ENCODE measurements at places on chromosomes 12 and 14. TPM values are rescaled to one million over a fixed set of nuclear protein-coding genes. Genes with fewer than 3 reads are reported as not detected.
A peak's percentile ranks its signal among the peaks of the same experiment; 100 is the strongest.

DNA sequence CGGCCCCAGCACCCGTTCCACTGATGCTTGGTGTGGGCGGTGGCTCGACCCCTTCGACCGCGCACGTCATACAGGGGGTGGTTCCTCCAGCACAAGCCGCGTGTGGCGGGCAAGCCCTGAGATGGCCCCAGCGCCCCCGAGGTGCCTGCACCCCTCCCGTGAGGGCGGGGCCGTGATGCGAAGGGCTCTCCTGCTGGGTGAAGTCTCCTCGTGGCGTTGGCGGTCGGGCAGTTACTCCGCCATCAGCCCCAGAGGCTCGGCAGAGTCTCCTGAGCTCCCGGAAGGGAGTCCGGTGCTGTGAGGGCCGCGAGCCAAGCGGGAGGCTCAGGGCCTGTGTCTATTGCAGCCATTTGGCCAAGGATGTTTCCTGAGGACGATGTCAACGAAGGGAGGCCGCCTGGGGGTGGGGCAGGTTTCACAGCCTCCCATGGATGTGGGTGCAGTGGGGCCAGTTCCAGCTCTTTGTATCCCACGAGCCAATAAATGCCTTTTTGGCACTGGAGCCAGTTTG lies 78.1 kb upstream of the GALNT9 start:
- no peak for DNase-seq
- no peak overlapping the region for H3K4me3 ChIP-seq
- no peak overlapping the region for H3K27ac ChIP-seq

GRCh38 chr14:68216079-68216478 lies 396.5 kb downstream of the RAD51B start:
- DNase-seq = no peak
- H3K27ac ChIP-seq = no peak overlapping the region
- no peak overlapping the region for H3K4me3 ChIP-seq
- peaks cover 46% of the 10 kb centered on the region for H3K4me1 ChIP-seq
- no peaks in the 10 kb centered on the region for H3K27me3 ChIP-seq

- H3K36me3 ChIP-seq = no peaks in the 10 kb centered on the region
- H3K27ac ChIP-seq = peak overlapping the region; percentile 54
- H3K4me1 ChIP-seq = peaks cover 3% of the 10 kb centered on the region
- DNase-seq = peak; percentile 85
- H3K27me3 ChIP-seq = no peaks in the 10 kb centered on the region
Observed at GRCh38 chr12:48903982-48904411, 21.3 kb downstream of the FKBP11 start.

DNA sequence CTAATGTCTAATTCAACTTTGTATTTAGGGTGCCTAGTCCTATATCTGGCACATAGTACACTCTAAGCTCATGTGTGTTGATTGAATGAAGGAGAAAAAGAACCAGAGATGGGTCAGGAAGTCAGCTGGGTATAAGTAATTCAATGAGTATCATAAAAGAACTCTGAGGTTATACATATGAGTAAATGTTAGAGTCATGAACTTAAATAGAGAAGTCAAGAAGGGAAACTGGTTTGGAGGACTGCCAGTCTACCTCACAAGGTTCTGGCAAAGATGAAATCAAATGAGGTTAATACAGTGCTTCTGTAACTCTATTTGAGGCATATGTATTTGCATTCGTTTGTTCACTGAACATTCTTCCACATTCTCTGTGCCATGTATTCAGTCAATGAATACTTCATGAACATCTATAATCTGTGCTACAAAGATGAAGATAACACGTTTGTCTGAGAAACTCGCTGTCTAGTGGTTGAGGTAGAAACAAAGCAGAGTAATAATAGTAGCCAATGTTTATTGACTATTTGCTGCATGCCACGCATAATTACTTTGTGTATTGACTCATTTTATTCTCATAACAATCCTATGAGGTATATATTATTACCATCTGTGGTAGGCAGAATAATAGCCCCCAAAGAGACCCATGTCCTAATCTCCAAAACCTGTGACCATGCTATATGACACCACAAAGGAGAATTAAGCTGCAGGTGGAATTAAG lies 88.9 kb downstream of the PTGER2 start:
- DNase-seq = no peak
- H3K27me3 ChIP-seq = no peaks in the 10 kb centered on the region
- peak overlapping the region; percentile 68 for H3K27ac ChIP-seq
- H3K36me3 ChIP-seq = peaks cover 12% of the 10 kb centered on the region
- H3K4me1 ChIP-seq = peaks cover 65% of the 10 kb centered on the region
- peak overlapping the region; percentile 58 for H3K4me3 ChIP-seq

GRCh38 chr12:46159309-46159901 lies 109.4 kb downstream of the SLC38A1 start:
- no peak overlapping the region for H3K4me3 ChIP-seq
- H3K27ac ChIP-seq = no peak overlapping the region
- H3K4me1 ChIP-seq = no peaks in the 10 kb centered on the region
- H3K27me3 ChIP-seq = peaks cover 4% of the 10 kb centered on the region
- DNase-seq = no peak
- peaks cover 6% of the 10 kb centered on the region for H3K36me3 ChIP-seq

GRCh38 chr12:13347241-13348043 lies 150.9 kb downstream of the EMP1 start:
- no peak for DNase-seq
- peaks cover 35% of the 10 kb centered on the region for H3K27me3 ChIP-seq
- no peak overlapping the region for H3K27ac ChIP-seq
- no peaks in the 10 kb centered on the region for H3K4me1 ChIP-seq
- H3K4me3 ChIP-seq = no peak overlapping the region

- H3K4me1 ChIP-seq = no peaks in the 10 kb centered on the region
- H3K4me3 ChIP-seq = no peak overlapping the region
- peaks cover 4% of the 10 kb centered on the region for H3K36me3 ChIP-seq
- peaks cover 7% of the 10 kb centered on the region for H3K27me3 ChIP-seq
Observed at GRCh38 chr14:60485057-60485597, 736 bp downstream of the C14orf39 start.

GRCh38 chr14:104804481-104805325 lies 3.8 kb downstream of the ZBTB42 start:
- DNase-seq = no peak
- H3K4me1 ChIP-seq = no peaks in the 10 kb centered on the region
- H3K4me3 ChIP-seq = no peak overlapping the region
- no peaks in the 10 kb centered on the region for H3K36me3 ChIP-seq

- H3K27ac ChIP-seq = no peak overlapping the region
- no peaks in the 10 kb centered on the region for H3K4me1 ChIP-seq
- DNase-seq = no peak
- H3K36me3 ChIP-seq = no peaks in the 10 kb centered on the region
- no peak overlapping the region for H3K4me3 ChIP-seq
- no peaks in the 10 kb centered on the region for H3K27me3 ChIP-seq
Observed at GRCh38 chr14:51004352-51004800, 60.1 kb upstream of the PYGL start.

GRCh38 chr12:95738024-95738611 lies 52.4 kb downstream of the NTN4 start:
- H3K4me3 ChIP-seq = no peak overlapping the region
- H3K36me3 ChIP-seq = no peaks in the 10 kb centered on the region
- H3K27me3 ChIP-seq = peaks cover 13% of the 10 kb centered on the region
- no peak overlapping the region for H3K27ac ChIP-seq

- peaks cover 36% of the 10 kb centered on the region for H3K27me3 ChIP-seq
- H3K4me3 ChIP-seq = no peak overlapping the region
- DNase-seq = no peak
Observed at GRCh38 chr12:25976289-25976688, 17.8 kb downstream of the RASSF8 start.

DNA sequence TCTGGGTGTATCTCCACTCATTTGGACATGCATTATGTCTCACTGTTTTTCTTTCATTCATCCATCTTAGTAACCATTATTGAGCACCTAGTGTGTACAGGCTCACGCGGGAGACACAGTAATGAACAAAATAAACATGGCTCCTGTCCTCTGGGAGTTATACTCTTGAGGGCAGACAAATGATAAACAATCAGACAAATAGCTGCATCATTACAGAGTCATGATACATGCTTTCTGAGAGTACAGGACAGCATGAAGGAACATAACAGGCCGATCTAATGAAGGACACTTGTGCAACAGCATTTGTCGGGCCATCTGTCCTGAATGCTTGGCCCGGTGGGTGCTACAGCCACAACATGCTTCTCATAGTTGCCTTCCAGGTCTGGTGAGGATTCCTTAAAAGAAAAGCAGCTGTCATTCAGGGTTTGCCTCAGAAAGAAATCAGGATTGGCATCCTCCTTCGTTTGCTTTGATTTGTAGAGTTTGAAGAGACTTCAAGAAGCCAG lies 77.2 kb upstream of the EGLN3 start:
- H3K4me3 ChIP-seq = no peak overlapping the region
- peaks cover 12% of the 10 kb centered on the region for H3K27me3 ChIP-seq
- H3K27ac ChIP-seq = no peak overlapping the region
- no peaks in the 10 kb centered on the region for H3K36me3 ChIP-seq
- DNase-seq = no peak
- H3K4me1 ChIP-seq = no peaks in the 10 kb centered on the region

DNA sequence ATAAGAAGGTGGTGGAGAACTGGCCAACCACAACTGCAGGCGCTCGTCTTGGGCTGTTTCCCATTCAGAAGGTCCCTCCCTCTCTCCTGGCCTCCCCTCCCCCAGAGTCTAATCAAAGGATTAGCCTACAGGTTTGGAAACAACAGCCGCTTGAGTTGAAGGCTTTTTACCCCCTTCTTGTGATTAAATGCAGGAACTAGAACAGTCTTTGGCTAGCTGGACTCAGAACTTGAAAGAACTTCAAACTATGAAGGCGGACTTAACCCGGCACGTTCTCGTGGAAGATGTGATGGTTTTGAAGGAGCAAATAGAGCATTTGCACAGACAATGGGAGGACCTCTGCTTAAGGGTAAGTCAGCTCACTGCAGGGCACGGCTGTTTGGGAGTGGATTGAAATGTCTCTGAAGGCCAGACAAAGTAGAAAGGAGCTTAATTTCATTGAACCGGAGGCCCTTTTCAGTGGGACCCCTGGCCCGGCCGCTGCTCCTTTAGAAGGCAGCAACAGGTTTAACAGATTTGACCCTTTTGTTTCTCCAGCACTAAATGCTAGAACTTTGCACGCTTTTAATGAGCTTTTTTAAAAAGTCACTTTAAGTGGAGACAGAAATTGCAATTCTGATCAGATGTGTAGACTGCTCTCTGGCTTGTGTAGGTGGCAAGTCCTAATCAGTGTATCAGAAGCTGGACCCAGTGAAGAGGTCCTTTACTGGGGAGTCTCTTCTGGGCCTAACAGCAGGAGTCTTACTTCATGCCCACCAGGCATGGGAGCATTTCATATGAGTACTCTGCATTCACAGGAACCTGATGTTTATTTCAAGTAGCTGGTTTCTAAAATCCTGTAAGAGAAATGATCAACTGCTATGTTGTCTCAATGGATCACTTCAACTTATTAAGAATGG lies 107.7 kb downstream of the ESR2 start:
- peaks cover 15% of the 10 kb centered on the region for H3K36me3 ChIP-seq
- no peaks in the 10 kb centered on the region for H3K4me1 ChIP-seq
- H3K27me3 ChIP-seq = no peaks in the 10 kb centered on the region
- no peak overlapping the region for H3K27ac ChIP-seq

DNA sequence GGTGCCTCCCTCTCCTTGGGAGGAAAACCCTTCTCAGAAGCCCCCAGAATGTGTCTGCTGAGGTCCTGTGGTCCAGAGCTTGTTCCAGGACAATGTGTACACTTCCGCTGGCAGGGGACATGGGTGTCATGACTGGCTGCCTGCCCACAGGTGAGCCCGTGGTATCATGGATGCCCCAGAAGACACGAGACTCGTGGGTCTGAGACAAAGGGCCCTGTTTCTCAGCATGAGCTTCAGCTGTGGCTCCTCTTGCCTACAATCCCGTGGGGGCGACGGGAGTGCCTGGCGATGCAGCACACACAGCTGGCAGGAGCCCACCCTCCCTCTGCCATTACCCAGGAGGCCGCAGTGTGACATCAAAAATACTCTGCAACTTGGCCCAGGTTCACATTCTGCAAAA lies 7.0 kb downstream of the TMEM121 start:
- no peak overlapping the region for H3K4me3 ChIP-seq
- no peak overlapping the region for H3K27ac ChIP-seq
- no peaks in the 10 kb centered on the region for H3K4me1 ChIP-seq
- H3K27me3 ChIP-seq = peaks cover 3% of the 10 kb centered on the region

DNA sequence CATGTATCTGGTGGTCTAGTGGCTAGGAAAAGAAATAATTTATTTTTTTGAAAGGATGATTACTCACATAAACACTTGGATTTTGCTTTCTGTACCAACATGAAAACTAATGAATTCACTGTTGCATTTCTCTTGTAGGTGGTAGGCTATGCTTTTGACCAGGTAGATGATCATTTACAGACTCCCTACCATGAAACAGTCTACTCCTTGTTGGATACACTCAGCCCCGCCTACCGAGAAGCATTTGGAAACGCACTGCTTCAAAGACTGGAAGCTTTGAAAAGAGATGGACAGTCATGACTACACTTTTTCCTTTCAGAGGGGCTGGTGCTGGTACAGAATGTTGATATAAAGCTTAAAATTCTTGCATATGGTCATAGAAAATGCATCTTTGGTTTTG lies 6.5 kb upstream of the AK7 start:
- H3K4me3 ChIP-seq = no peak overlapping the region
- H3K4me1 ChIP-seq = peaks cover 6% of the 10 kb centered on the region
- no peak for DNase-seq
- no peaks in the 10 kb centered on the region for H3K27me3 ChIP-seq
- no peak overlapping the region for H3K27ac ChIP-seq
- peaks cover 6% of the 10 kb centered on the region for H3K36me3 ChIP-seq

DNA sequence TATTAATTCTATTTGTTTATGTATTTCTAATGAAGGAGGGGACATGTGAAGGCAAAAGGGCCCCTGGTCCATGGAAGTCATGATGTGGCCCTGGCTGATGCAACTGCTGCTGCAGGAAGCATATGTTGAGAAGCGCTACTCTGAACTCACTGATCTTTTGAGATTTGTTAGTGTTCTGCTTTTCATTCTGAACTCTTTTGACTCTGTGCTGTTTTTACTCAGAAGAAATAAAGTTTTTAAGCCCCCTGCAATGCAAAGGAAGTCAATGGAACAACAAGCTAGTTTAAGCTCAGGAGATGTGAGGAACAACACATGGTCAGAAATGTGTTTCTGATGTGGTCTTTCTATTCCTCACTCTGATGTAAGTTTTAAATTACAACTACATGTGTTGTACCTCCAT lies 88.9 kb upstream of the BTG1 start:
- H3K27me3 ChIP-seq = no peaks in the 10 kb centered on the region
- H3K27ac ChIP-seq = peak overlapping the region; percentile 21
- DNase-seq = no peak
- no peaks in the 10 kb centered on the region for H3K36me3 ChIP-seq

GRCh38 chr12:44465139-44465538 lies 411.0 kb downstream of the NELL2 start:
- no peaks in the 10 kb centered on the region for H3K4me1 ChIP-seq
- H3K36me3 ChIP-seq = no peaks in the 10 kb centered on the region
- H3K4me3 ChIP-seq = no peak overlapping the region
- no peak for DNase-seq
- no peaks in the 10 kb centered on the region for H3K27me3 ChIP-seq

GRCh38 chr14:51023964-51024363 lies 70.9 kb downstream of the TRIM9 start:
- H3K4me3 ChIP-seq = no peak overlapping the region
- no peak for DNase-seq
- H3K4me1 ChIP-seq = no peaks in the 10 kb centered on the region
- no peak overlapping the region for H3K27ac ChIP-seq
- peaks cover 13% of the 10 kb centered on the region for H3K27me3 ChIP-seq

- H3K27me3 ChIP-seq = no peaks in the 10 kb centered on the region
- DNase-seq = no peak
- no peak overlapping the region for H3K4me3 ChIP-seq
- no peaks in the 10 kb centered on the region for H3K36me3 ChIP-seq
- H3K27ac ChIP-seq = no peak overlapping the region
Observed at GRCh38 chr12:66529934-66530333, 148.9 kb downstream of the GRIP1 start.

The RHEBL1 gene
- 28.9 TPM for total RNA-seq

The MAP3K9 gene
- total RNA-seq = 4.2 TPM

The ESRRB gene
- 0.33 TPM for total RNA-seq

The CDC42BPB gene
- total RNA-seq = 2.2 TPM

The IGF1 gene
- total RNA-seq = 0.05 TPM

The MLF2 gene
- 98.3 TPM for total RNA-seq

Measured in natural killer cell treated with Interleukin-12 subunit alpha and Interleukin-12 subunit beta and Interleukin-15 and Interleukin-18, amount 100 ng/mL, for 72 hours (primary cell).